ENCODE measurements at places on chromosomes 1 and 21.

DNA sequence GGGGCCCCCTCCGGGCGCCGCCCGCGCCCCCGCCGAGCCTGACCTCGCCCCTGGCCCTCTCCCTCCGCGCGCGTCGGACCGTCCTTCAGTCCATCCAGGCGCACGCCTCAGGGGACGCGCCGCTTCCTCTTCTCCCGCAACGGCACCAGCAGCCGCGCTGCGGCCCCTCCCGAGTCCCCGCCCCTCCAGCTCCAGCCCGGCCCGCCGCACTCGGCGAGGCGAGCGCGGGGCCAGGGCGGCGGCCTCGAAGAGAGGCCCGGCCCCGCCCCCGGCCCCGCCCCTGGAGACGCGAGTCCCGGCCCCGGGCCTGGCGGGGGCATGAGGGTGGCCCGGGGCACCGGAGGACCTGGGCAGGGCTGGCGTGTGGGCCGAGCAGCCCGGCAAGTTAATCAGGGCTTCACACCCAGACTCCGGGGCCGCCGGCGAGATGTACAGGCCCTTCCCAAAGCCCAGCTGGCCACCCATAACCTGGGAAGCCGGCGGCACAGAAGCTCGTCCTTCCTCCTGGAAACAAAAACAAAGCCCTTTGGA lies at the start of gene IGSF3:
TSS of gene IGSF3 (minus strand) at position 159 of the 531 bp plus-strand sequence. CDS start 1,407 bp downstream, outside the sequence.
- peak; percentile 48 for DNase-seq

- no peak for DNase-seq
These were observed 118.2 kb downstream of the OSBPL9 start for GRCh38 chr1:51734896-51735745.

- no peak for DNase-seq
These were observed 1.7 kb downstream of the GNB1 start for GRCh38 chr1:1889090-1889750.

DNA sequence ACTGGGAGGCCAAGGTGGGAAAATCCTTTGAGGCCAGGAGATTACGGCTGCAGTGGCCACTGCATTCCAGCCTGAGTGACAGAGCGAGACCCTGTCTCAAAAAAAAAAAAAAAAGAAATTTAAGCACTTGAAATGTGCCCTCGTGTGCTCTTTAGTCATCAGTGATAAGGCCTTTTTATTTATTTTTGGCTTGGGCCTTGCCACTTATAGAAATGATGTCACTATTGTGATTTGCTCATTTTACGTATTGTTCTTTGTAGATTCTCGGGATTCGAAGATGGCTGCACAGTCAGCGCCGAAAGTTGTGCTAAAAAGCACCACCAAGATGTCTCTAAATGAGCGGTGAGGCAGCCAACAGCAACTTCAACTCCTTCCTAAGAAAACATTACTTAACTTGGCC lies 2.4 kb downstream of the CHTOP start:
- no peak for DNase-seq

GRCh38 chr1:118291661-118292060 lies 106.6 kb upstream of the SPAG17 start:
- DNase-seq: no peak

DNA sequence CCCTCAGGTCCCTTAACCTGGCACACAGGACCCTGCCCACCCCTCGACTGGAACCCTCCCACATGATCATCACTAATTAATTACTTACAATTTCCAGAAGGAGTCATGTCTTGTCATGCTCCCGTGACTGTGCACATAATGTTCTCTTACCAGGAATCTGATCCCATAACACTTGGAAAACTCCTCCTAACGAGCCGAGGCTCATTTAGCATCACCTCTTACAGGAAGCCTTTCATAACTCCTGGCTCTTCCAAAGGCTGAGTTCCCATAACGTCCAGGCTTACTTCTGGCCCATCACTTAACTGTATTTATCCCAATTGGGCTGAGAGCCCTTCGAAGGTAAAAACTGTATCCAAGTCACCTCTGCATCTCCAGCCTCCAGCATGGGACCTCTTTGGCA lies 147.9 kb upstream of the JUN start:
- no peak for DNase-seq

- DNase-seq: no peak
These were observed 262.4 kb downstream of the HHIPL2 start for GRCh38 chr1:222285526-222285925.

DNA sequence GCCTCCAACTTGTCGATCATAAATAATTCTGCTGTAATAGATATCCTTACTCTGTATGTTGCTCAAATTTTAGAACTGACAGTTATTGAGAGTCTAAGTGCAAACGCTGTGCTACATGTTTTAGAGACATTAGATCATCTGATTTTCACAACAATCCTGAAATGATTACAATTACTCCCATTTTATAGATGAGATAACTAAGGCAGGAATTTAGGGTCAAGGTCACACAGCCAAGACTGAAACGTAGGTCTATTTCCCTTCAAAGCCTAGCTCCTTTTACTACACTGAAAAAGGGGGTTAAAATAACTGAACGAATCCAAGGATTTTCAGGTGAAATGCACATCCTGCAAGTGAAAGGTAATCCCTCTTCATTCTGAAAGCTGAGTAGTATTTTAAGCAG lies 2.7 kb upstream of the DCAF6 start:
- no peak for DNase-seq

GRCh38 chr1:110420874-110421793 lies 13.6 kb upstream of the LAMTOR5 start:
- no peak for DNase-seq

DNA sequence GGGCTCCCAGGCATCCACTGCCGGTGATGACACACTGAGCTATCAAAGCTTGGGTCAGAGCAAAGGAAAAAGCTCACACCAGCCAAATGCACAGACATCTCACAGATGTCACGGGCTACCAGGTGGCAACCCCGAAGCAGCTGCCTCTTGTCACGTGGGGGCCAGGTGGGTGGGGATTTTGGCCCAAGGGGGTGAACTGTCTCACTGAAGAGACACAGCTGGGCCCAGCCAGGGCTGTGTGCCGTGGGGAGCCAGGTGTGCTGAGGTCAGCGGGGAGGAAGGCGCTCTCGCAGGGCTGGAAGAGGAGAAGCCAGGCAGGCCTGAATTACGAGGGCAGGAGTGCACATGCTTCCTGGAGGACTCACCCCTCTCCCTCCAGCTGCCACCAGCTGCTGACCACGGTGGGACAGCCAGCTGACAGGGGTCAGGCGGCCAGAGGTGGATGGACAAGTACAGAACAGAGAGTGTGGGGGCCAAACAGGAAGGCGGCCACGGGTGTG lies 32.4 kb downstream of the KCNN3 start:
- no peak for DNase-seq

GRCh38 chr1:209710093-209710492 lies 5.4 kb downstream of the HSD11B1 start:
- DNase-seq: no peak

DNA sequence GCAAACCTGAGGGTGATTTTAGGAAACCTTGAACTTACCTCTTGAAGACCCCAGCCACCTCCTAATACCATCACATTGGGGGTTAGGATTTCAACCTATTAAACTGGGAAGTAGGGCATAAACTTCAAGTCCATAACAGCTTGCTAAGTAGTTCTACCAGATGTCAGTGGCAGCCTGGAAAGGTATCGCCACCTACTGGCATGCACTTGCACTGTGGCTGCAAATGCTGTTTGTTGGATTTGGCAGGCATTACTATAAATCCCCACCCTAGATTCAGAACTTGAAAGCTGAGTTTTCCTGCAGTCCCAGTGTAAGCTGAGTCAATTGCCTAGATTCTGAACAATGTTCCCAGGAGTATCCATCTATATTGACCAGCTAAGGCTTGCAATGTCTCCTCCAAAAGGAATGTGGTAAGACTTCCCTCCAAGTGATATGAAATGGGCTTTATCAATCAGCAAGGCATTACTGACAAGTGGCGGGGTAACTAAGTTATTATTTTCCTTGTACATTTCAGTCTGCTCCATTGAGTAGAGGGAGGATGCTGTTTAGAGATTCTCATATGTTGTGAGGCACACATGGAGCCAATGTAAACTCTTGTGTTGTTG lies 474.5 kb downstream of the PTPRC start:
- peak; percentile 69 for DNase-seq

DNA sequence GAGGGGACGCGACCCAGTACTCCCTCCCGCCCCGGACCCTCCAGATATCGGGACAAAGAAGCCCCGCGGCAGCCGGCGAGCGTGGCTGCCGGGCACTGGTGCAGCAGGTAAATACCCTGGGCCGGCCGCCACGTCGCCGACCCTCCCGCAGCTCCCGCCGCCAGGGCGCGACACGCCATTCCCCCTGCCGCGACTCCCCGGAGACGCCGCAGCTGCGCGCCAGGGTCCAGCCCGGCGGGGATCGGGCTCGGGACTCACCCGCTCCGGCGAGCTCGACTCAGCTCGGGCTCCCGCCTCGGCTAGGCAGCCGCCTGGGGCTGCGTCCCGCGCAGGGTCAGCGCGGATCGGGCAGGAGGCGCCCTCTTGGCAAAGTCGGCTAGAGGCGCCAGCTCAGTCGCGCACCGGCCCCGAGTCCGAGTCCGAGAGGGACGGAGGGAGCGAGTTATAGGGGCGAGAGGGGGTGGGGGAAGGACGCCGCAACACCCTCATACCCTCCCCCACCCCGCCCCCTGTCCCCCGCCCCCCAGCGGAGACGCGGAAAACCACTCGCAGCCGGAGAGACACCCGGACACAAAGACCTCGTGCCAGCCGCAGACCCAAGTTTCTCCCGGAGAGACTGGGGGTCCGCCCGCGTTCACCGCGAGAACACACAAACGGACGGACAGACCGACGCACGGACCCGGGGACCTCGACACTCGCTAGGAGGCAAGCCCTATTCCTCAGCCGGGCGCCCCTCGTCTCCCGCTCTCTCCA lies 985 bp downstream of the SYT6 start:
- peak; percentile 14 for DNase-seq

DNA sequence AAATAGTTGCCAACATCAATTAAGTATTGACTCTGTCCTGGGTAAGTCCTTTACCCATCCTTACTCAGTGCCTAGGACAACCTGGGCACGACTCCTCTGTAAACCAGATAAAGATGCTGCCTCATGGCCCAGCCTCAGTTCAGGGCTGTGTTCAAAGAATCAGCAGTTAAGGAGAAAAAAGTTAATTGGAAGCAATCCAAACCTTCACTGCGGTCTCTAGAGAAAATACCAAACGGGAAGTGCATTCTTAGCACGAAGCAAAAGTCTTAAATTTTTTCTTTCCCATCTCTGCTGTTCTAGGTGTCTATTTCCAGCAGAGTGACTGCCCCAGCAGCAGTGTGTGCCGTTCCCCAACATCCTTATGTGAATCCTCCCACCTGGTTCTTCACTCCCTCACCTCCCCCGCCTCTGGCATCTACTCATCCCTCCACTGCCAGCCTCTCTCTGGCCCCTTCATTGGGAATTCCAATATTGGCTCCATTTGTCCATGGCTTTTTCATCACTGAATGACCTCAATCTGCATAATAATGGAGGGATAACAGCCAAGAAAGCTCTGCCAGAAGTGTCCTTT lies 23.2 kb downstream of the KANK4 start:
- DNase-seq: no peak

DNA sequence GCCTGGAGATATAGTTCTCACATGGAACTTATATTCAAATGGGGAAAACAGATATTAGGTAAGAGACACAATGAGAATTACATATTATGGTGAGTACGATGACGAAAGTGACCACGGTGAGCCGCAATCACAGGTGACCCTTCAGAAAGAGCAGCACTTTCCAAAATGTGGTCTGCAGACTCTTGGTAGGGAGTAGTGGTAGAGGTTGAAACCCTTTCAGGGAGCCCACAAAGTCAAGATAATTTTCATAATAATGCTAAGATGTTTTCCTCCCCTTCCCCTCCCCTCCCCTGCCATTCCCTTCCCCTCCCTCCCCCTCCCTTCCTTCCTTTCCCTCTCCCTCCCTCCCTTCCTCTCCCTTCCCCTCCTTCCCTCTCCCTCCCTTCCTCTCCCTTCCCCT lies 83.5 kb upstream of the AKT3 start:
- DNase-seq: no peak

GRCh38 chr1:108847494-108847893 lies 9.4 kb downstream of the AKNAD1 start:
- DNase-seq: no peak

GRCh38 chr1:3664700-3665375 lies 12.5 kb downstream of the TP73 start:
- DNase-seq: no peak

DNA sequence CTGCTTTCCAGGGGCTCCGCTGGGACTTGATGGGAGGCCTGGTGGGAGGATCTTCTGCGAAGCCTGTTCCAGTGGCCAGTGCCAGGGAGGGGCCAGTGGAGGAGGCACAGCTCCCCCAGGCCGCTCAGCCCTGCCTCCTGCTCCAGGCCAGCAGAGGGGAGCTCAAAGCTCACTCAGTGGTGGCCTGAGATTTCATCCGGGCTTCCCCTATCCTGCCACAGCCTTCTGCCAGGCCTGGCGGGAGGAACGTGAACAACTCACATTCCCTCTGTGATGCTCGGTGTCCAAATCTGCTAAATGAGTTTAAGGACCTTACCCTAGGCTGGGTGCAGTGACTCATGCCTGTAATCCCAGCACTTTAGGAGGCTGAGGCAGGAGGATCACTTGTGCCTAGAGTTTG lies 3.3 kb downstream of the CLCNKB start:
- DNase-seq: no peak

DNA sequence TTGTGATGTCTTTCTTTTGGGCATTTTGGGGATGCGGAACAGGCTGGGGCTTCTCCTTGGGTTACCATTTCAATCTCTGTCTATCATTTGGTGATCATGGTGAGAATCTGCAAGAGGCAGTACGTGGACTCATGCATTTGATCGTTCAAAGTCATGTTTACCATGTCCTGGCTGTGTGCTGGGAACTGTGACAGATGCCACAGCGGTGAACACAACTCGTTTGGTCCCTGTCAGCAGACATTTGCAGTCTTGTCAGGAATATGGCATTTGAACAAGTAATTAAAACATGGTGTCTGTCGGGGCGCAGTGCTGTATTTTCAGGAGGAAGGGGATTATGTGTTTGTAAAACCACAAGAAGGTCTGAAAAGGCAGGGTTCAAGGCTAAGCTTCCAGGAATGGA lies 103.3 kb upstream of the IGSF21 start:
- DNase-seq: no peak

DNA sequence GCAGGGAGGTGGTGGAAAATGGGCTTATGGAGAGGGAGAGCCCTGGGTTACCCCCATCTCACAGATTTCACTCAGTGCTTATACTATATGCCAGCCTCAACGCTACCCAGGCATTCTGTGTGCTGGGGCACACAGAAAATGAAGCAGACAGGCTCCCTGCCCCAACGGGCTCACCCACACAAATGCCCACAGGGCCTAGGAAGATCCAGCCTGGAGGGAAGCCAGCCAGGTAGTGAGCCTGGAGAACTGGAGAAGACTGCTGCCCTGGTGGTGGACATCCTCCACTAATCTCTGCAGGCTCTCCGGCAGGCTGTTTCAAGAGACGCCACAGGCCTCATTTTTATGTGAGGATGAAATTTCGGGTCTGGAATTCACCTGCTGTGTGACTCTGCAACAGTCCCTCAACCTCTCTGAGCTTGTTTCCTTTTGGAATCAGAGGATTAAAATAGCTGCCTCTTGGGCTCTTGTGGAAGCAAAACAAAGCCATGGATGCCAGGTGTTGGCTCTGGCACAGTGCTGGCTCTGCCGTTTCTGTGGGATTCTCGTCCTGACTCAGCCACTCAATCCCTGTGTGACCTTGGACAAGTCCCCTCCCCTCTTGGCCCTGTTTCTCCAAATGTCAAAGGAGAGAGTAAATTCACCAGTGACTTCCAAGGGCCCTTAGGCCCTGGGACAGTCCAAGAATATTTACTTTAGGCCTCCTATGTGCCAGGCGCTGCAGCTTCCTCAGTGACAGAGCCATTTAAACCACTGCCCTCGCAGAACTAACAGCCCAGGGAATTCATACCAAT lies 3.6 kb downstream of the PAQR7 start:
- no peak for DNase-seq
